ENCODE measurements at places on chromosomes 3 and 15. TPM values are rescaled to one million over a fixed set of nuclear protein-coding genes. Genes with fewer than 3 reads are reported as not detected.

C2CD4A gene
- total RNA-seq: not detected

APBA2 gene
- total RNA-seq: 7.0 TPM

GRK7 gene
- total RNA-seq: not detected

TRPM1 gene
- not detected for total RNA-seq

HYAL2 gene
- 9.1 TPM for total RNA-seq

SERPINI2 gene
- not detected for total RNA-seq

MYLK gene
- total RNA-seq: 0.30 TPM

Measured in T-helper 2 cell treated with Interferon-gamma antibody and Interleukin-4, amounts not matched to agents 100 ng/mL and 5 ng/mL, for 36 hours (primary cell).